ENCODE measurements at places on chromosomes 5 and 9.

DNA sequence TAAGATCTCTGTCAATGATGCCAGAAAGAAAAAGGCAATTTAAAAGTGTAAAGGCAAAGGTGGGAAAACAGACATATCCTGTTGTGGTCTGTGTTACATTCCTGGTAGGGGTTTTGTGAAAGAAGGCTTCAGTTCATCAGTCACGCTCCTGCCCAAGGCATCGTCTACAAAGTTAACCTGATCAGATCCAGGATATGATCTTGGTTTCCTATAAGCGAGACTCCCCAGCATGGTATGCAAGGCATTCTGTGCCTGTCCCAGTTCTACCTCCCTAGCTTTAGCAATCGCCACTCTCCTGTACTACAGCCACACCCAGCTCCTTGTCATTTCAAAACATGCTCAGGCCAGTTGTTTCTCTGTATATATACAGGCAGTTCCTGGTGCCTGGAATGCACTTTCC, 58.0 kb upstream of the PTPN3 start:
- H3K36me3 ChIP-seq: no peaks in the 10 kb centered on the region
- H3K4me3 ChIP-seq: no peak overlapping the region
- DNase-seq: no peak
- no peak overlapping the region for H3K27ac ChIP-seq

- H3K4me1 ChIP-seq: peaks cover 21% of the 10 kb centered on the region
- peaks cover 10% of the 10 kb centered on the region for H3K27me3 ChIP-seq
- H3K27ac ChIP-seq: no peak overlapping the region
- no peaks in the 10 kb centered on the region for H3K36me3 ChIP-seq
- no peak for DNase-seq
- peak overlapping the region; percentile 15 for H3K4me3 ChIP-seq
Observed at GRCh38 chr5:157672976-157673375, 1.6 kb downstream of the C5orf52 start.

- DNase-seq: no peak
- peak overlapping the region; percentile 94 for H3K4me3 ChIP-seq
- peaks cover 44% of the 10 kb centered on the region for H3K4me1 ChIP-seq
Observed at GRCh38 chr9:32524892-32525708, 896 bp downstream of the RIGI start.

DNA sequence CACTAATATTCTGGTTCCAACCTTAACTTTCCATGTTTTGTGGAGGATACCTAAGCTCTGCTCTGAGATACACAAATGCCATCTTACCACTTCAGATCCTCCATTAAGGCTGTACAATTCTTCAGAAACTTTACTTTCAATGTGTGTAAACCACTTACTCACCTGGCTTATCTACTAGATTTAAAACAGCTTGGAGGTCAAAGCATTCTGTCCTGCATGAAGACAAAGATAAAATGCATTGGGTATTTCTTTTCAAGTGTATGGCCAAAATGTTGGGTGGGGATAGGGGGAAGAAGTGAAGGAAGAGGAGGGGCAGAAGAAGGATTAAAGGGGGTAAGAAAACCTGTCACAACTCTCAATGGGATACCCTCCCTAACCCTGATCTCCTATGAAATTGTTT, 939 bp downstream of the GOLGA1 start:
- DNase-seq: no peak
- peak overlapping the region; percentile 97 for H3K27ac ChIP-seq
- peak overlapping the region; percentile 96 for H3K4me3 ChIP-seq
- no peaks in the 10 kb centered on the region for H3K27me3 ChIP-seq
- H3K36me3 ChIP-seq: peaks cover 4% of the 10 kb centered on the region

DNA sequence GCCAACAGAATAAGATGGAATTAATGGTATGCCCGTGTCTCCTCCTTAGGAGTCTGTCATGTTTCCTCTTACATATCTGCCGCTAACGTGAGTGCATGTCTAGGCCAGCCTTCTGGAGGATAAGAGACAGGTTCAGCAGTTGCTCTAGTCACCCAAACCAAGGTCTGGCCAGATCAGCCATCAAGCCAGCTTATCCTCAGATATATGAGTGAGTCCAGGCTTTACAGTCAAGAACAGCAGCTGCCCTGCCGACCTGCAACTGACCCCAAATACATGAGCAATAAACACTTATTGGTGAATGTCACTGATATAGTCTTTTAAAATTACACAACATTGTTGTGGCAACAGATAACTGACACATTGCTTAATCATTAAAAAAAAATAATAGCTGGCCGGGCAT, 123.5 kb downstream of the TSSK1B start:
- H3K4me1 ChIP-seq: no peaks in the 10 kb centered on the region
- DNase-seq: no peak
- peaks cover 4% of the 10 kb centered on the region for H3K36me3 ChIP-seq
- peaks cover 37% of the 10 kb centered on the region for H3K27me3 ChIP-seq
- H3K4me3 ChIP-seq: no peak overlapping the region
- no peak overlapping the region for H3K27ac ChIP-seq

GRCh38 chr9:1434811-1435210, 384.7 kb downstream of the DMRT2 start:
- no peak overlapping the region for H3K27ac ChIP-seq
- H3K4me3 ChIP-seq: no peak overlapping the region
- H3K4me1 ChIP-seq: no peaks in the 10 kb centered on the region
- no peak for DNase-seq

DNA sequence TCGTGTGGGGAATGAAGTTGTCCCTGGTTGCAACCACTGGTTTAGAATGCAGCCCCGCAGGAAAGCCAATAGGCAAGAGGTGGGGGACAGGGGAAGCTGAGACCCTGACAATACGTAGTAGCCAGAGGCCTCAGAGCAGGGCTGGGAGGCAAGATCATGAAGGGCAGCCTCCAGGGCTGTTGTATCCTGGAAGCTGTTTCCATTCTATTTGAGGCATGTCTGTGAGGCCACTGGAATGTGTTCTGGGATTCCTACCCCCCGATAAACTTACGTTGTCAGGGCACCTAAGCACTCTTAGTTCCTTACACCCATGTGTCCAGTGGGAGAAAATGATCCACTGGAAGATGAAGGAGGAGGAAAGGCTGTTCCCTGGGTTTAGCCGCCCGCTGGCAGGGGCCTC, 177.3 kb downstream of the CFAP90 start:
- no peak overlapping the region for H3K27ac ChIP-seq
- DNase-seq: no peak
- H3K36me3 ChIP-seq: no peaks in the 10 kb centered on the region
- no peaks in the 10 kb centered on the region for H3K4me1 ChIP-seq

DNA sequence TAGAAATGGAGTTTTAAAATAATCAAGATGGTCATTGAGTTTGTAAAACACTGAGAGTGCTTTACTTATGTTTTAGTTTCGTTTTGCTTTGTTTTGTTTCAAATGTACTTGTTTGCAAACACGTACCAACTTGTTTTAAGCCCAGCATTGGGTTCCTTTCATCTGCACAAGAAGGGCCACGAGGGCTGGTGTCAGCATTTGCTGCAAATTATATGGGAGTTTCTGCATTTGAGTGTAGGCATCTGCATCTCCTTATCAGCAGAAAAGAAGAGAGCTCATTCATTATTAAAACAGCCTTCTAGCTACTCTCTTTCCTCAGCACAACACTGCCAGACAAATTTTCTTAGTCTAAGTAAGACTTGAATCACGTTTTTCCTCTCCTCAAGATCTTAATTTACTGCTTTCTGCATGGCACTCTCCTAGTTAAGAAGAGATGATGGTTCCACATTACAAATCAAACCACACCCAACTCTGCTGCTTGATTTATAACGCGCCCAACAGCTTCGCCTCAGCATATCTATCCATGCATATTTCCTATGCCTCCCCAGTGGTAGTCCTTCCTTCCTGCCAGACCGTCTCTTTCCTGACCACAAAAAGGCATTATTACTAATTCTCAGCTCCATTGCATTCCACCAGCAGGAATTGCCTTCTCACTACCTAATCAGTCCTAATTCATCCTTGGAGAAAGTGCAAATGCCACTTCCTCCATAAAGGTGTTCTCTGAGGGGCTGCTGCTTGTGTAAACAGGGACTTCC, 95.2 kb upstream of the CAST start:
- peak overlapping the region; percentile 70 for H3K27ac ChIP-seq
- peak overlapping the region; percentile 75 for H3K4me3 ChIP-seq
- H3K4me1 ChIP-seq: peaks cover 17% of the 10 kb centered on the region
- peaks cover 4% of the 10 kb centered on the region for H3K36me3 ChIP-seq
- peaks cover 10% of the 10 kb centered on the region for H3K27me3 ChIP-seq
